Activated T-helper 1 cell treated with Interleukin-2 at 50 U/mL for 16 hours (primary cell): ENCODE measurements at places on chromosomes 5 and 9.

- DNase-seq = peak; percentile 10
Measured at GRCh38 chr9:126986506-126986951, 71.9 kb downstream of the RALGPS1 start.

DNA sequence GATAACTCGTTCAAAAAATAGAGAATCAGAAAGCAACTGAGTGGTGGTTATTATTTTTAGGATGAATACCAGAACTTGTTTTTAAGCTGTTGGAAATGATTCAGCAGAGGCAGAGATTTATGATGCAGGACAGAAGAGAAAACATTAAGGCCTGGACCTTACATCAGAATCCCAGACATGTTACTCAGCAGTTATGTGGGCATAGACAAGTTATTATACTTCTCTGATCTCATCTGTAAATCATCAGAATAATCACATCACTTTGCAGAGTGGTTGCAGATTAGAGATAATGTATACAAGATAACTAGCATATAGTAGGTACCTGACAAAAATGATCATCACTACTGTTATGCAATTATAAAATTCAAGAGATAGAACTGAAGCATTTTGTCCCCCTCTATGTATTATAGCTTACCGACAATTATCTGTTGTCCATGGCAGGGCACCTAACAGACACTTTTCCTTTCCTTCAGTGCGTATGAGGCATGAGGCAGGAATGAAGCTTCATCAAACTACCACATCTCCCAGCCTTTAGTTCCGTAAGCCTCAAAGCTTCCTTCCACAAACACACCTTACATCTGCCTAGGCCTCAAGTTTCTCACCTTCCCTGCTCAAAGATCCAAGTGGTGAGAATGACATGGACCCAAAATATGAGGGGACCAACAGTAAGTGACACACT lies 165.9 kb downstream of the DENND1A start:
- DNase-seq = no peak

DNA sequence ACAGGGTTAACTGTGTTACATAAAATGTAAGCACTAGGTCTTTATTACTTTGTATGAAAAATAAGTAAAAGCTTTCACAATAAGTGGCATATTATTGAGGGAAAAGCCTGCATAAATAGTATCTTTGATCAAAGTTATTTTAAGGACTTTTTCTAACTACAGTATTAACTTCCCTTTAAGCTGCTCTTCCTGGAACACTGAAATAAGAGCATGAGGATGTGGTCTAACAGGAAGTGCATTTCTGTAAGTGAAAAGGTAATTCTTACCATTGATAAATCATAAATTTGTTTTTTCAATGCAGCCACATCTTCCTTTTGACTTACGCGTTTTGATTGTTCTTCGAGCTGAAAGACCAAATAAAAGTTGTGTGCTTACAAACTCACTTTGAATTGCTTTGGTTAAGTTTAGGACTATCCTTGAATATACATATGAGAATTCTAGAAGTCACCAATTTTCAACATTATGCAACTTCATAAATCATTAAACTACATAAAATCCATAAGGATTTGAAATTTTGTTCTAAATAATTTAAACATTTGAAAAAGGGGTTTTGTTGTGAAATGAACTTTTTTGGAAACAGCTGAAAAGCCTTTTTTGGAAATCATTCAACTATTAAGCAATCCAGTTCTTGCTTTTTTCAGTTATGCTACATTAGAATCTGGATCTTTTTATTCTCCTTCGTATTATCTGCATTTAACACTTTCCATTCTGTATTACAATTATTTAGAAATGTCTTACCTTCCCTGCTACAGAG lies 50.6 kb downstream of the RASEF start:
- no peak for DNase-seq

DNA sequence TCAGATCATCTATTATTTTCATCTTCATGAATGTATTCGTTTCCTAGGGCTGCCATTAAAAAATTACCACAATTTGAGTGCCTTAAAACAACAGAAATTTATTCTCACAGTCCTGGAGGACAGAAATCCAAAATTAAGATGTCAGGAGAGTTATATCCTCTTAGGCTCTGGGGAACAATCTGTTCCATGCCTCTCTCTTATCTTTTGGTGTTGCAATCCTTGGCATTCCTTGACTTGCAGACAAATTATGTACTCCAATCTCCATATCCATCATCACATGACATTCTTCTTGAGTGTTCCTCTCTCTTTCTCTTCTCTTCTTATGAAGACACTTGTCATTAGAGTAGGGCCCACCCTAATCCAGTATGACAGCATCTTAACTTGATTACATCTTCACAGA lies 339.4 kb downstream of the EFNA5 start:
- no peak for DNase-seq

DNA sequence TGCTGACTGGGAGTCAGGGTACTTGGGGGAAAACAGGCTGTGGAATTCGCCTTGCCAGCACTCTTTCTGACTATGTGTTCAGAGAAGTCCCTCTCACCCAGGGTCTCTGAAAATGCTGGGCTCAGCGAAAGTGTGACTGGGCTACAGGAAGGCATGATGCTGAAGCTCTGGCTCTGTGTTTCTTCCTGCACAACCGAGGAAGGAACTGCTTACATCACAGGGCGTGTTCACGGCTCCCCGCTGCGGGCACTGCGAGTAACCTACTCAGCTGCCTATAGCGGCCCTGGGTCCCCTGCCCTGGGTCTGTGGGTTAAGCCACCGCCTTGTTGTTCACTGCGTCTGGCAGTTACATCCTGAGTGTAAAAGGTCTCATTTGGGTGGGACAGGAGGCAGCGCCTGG lies 222.4 kb upstream of the IRX4 start:
- no peak for DNase-seq

DNA sequence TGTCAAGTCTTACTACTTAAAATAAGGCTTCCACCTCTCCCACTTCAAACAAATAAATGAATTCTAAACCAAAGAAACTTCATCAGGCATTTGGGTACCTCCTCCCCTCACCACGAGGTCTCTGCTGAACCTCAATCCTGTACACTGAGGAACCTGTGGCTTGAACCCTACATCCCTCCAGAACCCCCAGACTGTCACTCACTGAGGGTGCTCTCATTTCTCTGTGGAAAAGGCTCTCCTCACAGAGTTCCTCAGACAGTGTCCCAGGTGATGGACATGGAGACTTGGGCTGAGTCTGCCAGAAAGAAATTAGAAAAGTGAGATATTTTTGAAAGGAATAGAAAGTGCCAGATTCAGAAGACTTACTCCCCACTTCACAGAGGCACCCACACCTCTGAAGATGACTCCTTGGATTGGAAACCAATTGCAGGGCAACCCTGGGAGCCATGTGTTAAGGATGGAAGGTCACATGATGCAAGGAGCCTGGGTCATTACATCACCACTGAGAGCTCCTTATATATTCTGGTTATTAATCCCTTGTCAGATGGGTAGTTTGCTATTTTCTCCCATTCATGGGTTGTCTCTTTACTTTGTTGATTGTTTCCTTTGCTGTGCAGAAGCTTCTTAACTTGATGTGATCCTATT lies 19.8 kb downstream of the MLANA start:
- no peak for DNase-seq

- no peak for DNase-seq
Measured at GRCh38 chr5:130805648-130806047, 359.4 kb downstream of the HINT1 start.

- no peak for DNase-seq
Measured at GRCh38 chr5:57191163-57191562, 17.3 kb downstream of the GPBP1 start.

DNA sequence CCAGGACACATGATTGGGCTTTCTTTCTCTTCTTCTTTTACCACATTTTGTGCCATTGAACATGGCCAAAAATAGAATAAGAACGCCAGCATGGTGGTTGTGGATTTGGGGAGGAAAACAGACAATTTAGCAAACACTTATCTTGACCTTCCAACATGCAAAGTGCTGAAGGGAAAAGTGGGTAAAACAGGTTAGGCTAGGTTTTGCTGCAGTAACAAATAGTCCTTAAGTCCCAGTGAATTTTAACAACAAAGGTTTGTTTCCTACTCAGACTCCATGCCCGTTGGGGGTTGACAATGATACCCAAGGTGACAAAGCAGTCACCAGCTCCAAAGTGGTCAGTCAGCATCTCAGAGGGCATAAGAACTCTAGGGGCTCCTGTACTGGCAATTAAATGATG lies 43.2 kb upstream of the STC2 start:
- no peak for DNase-seq

- no peak for DNase-seq
Measured at GRCh38 chr5:128007939-128008338, 75.6 kb upstream of the SLC12A2 start.

DNA sequence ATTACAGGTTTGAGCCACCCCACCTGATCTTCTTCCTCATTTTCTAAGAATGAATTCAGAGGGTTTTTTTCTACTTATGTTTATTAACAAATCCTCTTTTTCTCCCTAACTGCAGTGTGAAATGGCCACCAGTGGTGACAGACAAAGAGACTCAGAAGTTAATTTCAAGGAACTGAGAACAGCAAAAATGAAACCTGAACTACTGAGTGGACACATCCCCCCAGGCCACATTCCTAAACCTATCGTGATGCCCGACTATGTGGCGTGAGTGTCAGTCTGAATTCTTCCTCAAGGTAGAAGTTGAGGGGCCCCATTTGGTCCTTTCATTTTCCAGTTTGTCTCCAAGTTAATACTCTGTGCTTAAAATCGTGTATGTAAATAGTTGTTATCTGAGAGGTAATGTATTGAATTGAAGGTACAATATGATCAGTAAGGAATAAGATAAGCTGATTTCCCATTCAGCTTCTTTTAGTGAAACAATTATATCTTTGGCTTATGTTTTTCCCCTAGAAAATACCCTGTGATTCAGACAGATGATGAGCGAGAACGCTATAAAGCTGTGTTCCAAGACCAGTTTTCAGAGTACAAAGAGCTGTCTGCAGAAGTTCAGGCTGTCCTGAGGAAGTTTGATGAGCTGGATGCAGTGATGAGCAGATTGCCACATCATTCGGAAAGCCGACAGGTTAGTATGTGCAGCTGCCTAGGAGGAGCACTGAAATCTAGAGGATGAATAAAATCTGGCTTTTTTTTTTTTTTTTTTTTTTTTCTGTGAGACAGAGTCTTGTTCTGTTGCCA lies 17.7 kb downstream of the MARVELD2 start:
- no peak for DNase-seq

DNA sequence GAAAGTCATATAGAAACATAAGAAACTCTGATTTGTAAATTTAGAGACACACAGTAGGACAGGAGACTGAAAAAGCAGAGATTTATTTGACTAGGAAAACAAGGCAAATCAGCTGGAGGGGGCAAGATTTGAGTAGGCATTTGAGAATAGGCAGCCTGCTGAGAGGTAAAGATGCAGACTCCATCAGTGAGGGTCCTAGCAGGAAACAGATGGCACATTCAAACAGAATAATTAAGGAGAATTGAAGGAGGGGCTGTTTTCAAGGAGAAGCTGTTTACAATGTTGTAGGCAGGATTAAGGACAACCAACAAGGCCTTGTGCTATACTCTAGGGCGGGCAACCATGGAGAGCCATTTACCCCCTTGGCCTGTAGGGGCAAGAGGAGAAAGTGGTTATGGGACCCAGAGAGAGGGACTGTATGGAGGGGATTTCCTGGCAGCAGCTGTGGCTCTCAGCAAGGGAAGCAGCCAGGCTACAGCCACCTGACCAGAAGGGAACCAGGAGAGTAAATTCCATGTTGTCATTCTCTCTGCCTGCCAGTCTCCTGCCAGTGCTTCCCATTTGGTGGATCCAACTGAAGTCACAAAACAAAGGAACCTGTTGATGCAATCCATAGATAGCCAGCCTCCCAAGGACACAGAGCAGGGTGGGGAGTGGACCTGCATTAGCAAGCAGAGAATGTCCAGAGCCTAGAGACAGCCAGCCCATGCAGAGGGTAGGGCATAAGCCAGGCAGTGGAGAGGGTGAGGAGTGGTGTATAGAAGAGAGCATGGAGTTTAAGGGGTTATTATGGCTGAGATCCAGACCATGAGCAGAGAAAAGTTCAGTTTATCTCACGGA lies 38.2 kb downstream of the PAPPA start:
- DNase-seq = no peak

- no peak for DNase-seq
Measured at GRCh38 chr9:133437753-133438531, 15.8 kb downstream of the ADAMTS13 start.

GRCh38 chr5:55600497-55601203 lies 65.9 kb upstream of the PLPP1 start:
- no peak for DNase-seq

- no peak for DNase-seq
Measured at GRCh38 chr5:124895236-124895635, 148.8 kb upstream of the ZNF608 start.

- no peak for DNase-seq
Measured at GRCh38 chr5:115816226-115817081, at the start of gene CDO1. TSS of gene CDO1 (minus strand) at chr5:115816659. CDS start at chr5:115816397, 262 bp downstream.

- peak; percentile 25 for DNase-seq
Measured at GRCh38 chr5:139389701-139390638, at the start of gene MZB1. TSS of gene MZB1 (minus strand) at chr5:139389913. CDS start at chr5:139389856, 57 bp downstream.

- no peak for DNase-seq
Measured at GRCh38 chr5:73370640-73371583, 77.7 kb downstream of the FOXD1 start.

DNA sequence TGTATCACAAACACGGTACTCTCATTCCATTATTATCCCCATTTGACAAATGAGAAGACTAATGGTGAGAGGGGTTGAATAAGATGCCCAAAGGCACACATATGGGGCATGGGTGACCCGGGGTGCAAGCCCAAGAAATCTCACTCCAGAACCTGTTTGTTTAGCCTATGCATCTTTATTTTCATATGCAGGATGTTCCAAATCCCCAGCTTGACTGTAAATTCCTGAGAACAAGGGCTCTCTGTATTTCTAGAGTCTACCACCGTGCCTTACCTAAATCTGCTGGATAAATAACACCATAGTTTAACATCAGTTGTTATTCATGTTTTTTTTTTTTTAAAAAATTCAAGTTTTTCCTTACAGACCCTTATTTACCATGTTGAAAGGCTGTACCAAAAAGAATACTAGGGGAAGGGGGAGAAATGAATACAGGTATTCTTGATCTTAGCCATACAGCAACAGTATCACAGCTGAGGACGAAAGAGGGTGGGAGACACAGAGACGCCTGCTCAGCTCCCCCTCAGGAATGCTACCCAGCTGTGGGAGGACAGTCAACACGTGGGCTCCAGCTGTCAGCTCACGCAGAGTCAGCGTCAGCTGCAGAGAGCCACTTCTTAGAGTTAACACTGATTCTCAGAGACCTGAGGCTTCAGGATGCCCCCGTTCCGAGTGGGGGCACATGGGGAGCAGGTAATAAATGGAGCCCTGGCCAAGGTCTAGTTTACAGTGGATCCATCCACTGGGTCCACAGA lies 86.6 kb downstream of the MED27 start:
- no peak for DNase-seq

GRCh38 chr9:109092051-109092580 lies 27.6 kb downstream of the TMEM245 start:
- no peak for DNase-seq

GRCh38 chr5:11037941-11038340 lies 276.9 kb upstream of the DAP start:
- no peak for DNase-seq

- DNase-seq = no peak
Measured at GRCh38 chr9:34430843-34431437, 27.4 kb downstream of the FAM219A start.

DNA sequence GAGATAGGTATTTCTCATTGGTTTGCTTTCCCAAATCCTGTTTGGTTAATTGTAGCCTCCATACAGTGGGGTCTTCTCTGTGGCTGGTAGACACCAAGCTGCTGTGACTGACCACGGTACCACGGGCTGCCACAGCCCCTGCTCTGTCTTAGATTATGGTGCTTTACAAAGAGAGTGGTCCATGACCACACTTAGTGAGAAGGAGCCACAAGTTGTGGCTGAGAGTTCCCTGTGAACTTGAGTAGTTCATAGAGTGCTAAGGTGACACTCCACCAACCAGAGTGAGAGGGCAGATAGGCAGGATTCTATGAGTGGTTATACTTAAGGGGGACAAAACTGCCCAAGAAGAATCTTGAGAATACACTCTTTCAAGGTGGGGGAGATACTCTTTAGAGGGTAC lies 25.8 kb upstream of the ZBTB34 start:
- no peak for DNase-seq
